ENCODE measurements at places on chromosomes 16 and 17.

GRCh38 chr16:28540346-28540745, 1.6 kb upstream of the NUPR1 start:
- DNase-seq: no peak

DNA sequence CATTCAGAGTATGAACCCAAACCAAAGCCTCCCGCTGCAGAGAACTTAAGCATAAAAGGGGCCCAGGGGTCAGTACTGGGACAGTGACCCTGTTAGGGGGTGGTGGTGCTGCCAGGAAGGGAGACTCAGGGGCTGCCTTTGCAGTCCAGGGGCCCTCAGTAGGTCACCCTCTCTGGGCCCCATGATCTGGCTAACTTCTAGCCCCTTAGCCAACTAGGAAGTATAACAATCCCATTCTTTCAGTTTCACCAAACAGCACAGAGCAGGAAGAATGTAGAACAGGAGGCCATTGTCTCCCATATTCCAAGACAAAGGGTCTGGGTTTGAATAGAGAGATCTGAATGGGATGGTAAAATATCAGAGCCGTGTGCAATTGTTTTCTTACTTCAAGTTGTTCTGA, 378.6 kb upstream of the C16orf82 start:
- DNase-seq: no peak

DNA sequence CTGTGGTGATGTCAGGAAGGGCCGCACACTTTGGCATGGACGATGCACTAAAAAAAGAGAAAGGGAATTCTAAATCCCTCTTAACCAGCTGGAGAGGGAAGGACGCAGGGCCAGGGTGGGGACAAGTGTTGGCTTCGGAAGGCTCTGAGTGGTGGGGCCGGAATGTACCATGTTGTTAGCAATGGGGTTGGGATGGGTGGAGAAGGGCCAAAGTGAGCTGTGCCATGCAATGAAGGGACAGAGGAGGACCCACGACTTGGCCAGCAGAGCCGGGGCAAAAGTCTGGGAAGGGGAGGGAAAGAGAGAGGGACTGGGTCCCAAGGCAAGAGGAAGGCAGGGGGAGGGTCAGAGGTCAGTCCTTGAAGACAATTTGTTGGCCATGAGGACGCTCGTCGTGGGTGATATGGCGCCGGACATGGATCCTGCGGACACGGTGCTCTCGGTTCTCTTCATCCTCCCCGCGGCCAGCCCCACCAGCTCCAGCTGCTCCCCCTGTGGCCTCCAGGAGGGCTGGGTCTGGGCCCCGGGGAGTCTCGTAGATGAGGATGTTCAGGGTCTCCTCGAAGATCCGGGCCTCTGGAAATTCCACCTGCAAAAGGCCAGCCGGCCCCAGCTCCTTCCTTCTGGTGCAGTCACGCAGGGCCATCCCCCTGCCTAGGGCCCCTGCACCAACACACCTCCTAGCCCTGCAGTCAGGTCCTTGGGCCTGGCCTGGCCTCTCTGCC, 6.4 kb downstream of the ASPHD1 start:
- DNase-seq: no peak

- DNase-seq: no peak
Observed at GRCh38 chr17:19391432-19391831, 4.4 kb upstream of the MFAP4 start.

GRCh38 chr16:49788572-49788971, 67.3 kb downstream of the ZNF423 start:
- DNase-seq: no peak

GRCh38 chr17:2406903-2407790, 6.3 kb upstream of the MNT start:
- no peak for DNase-seq

DNA sequence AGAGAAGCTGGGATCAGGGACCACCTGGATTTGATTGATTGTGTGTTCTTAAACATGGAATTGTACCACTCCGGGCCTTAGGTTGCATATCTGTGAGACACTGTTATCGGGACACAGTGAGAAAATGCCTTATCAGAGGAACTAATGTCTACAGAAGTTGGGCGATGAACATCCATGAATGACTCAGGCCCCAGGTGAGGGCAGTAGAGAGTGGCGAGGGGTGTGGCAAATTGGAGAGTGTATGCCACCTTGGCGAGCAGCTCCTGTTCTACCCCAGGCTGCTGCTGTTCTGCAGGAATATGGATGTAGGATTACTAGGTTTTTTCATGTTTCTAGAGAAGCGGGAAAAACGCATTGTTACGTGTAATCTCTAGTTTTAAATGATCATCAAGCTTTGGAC, 38.8 kb downstream of the CLEC16A start:
- no peak for DNase-seq
